ENCODE measurements at places on chromosomes 3 and 15.

GRCh38 chr3:170180079-170180907 lies 1.2 kb downstream of the PHC3 start:
- DNase-seq = no peak

DNA sequence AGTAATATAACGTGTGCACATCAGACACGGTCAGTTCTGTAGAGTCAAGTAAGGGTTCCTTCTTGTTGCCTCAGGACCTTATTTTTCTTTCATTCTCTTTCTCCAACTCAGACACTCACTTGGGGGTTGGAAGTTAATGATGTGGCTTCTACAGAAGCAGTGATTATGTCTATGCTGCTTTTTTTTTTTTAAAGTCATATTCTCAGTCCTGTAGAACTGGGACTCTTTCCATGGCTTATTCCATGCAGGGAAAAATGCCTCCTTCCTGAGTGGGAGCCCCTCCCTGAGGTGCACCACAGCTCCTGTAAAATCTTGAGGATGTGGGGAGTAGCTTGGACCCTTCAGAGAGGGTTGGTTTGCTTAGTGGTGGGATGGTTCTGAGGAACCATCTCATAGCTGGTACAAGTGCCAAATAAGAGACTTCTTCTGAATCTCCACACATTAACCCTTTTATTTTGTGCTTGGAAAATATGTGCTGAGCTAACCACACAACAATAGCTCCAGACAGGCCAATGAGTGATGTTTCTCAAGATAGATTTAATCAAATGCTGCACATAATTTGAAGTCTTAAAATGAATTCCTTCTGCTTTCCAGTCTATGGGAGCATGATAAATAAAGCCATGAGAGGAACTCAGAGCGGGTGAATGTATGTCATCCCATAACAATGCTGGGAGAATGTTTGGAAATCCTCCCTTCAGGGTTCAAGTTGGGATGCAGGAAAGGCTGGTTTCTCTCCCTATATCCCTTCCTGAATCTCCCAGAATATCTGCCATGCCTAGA lies 23.3 kb upstream of the FSTL1 start:
- DNase-seq = no peak

DNA sequence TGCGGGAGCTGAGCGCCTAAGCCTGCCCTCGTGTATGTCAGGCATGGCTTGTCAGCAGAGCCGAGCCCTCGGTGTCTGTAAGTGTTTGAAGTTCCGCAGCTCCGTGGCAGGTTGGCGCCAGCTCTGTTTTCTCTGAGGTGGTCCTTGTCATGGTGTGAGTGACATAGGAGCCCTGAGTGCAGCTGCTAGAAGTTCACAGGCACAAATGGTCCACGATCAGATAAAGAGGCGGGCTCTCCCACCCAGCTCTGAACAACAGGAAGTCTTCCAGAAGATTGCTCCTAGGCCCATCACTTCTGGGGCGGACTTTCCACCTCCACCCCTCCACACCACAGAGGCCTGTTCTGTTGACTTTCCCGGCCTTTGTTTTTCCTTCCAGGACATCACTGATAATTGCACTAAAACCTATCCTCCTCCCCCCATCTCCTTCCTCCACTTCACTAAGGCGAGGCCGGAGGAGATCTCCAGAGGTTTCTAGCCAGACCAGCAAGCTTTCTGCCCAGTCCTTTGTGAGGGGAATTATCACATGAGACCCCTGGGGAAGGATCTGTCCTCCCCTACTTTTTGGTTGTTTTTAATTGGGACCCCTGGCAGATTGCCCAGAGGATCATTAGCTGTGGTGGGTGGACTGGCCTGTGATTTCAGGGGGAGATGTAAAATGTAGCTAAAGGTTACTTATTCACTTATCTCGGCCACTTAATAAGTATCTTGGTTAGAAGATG lies 19.9 kb downstream of the ITPR1 start:
- no peak for DNase-seq

GRCh38 chr3:180420016-180420415 lies 181.9 kb upstream of the TTC14 start:
- no peak for DNase-seq

GRCh38 chr3:156106721-156107373 lies 13.5 kb upstream of the KCNAB1 start:
- no peak for DNase-seq

Data from Right ventricle myocardium inferior (tissue), 1 donor.